Activated CD4-positive, alpha-beta T cell treated with anti-CD3 and anti-CD28 coated beads for 24 hours (primary cell): ENCODE measurements at places on chromosomes 2 and 18.

DNA sequence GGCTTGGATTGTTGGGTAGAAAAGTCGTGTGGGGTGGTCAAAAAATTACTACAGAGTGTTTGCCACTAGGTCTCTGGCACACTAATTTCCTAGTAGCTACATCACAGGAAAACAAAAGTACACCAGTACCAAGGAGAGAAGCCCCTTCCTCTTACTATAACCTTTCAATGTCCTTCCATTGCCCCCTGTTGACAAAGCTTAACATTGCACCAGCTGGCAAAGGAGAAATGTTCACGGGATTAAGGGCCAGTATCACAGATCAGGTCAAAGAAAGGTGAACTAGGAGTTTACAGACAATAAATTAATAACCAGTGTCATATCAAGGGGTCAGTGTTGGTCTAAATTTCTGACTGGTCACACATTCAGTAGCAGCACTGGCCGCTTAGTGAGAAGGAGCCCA lies 1139.6 kb upstream of the FAM98A start:
- DNase-seq, result no peak

GRCh38 chr18:8253944-8254343 lies 355.3 kb upstream of the RAB12 start:
- DNase-seq, result no peak

DNA sequence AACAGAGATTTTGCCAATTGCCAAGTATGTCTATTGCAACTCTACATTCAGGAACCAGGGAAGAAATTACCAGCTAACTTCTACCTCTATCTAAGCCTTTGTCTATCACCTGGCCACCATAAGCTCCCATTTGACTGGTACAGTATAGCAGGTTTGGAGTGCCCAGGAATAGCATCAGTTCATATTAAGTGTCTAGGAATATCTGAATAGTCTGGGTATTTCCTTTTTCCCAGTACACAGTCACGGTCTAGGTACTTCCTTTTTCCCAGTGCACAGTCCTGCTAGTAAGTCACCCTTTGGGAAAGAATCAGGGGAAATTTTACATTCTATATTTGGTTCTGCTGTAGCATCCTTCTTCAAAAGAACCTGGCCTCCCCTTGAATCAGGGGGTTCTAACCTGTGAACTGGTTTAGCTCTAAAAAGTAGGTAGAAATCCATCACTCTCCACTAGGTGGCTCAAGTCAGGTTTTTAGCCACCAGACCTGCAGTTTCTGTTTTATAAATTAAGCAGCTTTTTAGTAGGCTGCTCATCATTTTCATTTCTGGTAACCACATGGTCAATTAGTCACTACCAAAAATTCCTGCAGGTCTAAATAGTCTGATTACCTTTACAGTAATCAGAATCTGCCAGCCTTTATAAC lies 49.3 kb upstream of the DNAJC10 start:
- no peak for DNase-seq

GRCh38 chr2:7707723-7708122 lies 790.5 kb downstream of the RNF144A start:
- no peak for DNase-seq

DNA sequence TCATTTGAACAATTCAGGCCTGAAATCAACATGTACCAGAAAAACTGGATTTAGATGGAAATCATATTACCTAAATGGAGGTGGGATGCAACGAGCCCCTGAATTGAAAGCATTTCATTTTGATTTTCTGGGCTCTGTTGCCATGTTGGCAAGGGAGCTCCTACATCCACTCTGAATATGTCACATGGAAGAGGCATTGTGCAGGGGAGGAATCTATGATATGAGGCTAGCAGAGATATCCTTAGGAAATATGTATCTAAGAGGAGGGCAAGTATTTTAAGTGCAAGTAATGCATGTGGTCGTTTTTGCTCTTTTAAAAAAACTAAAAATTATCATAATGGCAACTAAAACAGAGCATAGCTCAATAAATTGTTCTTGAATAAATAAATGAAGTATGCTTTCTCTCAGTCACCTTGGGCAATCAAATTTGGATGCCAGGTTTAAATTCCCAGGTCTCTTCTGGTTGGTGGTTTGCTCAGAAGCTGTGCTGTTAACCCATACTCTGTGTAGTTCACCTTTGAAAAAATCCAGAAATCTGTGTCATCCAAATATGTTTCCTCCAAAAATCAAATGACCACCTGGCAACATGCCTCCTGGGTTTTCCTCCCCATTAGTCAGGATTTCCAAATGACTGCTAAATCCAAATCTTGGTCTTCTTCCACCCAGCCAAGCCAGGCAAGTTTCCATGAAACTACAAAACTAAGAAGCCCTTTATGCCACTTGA lies 6.5 kb upstream of the LGALSL start:
- no peak for DNase-seq
